ENCODE measurements at places on chromosomes 2 and 18.
A peak's percentile ranks its signal among the peaks of the same experiment; 100 is the strongest.

GRCh38 chr18:70250781-70251180 is 38.1 kb upstream of the SOCS6 start:
- DNase-seq: no peak

- DNase-seq: no peak
Observed at GRCh38 chr2:241924069-241924908, 54.8 kb downstream of the RTP5 start.

DNA sequence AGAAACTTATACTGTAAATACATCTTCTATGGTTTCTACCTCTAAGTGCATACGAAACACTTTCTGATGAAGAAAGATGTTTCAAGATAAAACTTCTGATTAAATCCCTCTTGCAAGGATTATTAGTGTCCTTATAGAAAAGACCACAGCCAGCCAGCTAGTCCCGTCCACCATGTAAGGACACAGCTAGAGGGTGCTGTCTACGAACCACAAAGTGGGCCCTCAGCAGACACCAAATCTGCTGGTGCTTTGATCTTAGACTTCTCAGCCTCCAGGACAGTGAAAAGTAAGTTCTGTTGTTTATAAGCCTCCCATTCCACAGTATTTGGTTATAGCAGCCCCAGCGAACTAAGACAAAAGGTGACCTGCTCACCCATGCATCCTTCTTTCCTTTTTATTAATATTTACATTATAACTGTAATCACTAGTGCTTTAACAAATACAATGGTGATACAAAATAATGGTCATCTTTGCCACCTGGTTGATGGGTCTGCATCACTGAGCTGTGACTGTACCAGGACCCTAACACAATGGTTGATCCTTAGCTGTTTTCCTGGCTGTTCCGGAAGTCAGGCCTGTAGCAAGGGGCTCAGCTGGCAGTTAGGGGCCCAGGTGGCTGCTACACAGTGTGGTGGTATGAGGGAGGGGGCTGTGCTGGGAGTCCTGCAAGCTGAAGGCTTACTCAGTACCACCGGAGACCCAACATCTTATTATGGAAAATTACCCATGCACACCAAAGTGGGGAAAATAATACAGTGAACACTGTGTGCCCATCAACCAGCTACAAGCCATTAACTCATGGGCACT is 108.5 kb upstream of the SMAD7 start:
- DNase-seq: no peak

- no peak for DNase-seq
Observed at GRCh38 chr2:64350996-64351395, 103.0 kb upstream of the LGALSL start.

GRCh38 chr18:22185771-22186386 is 16.5 kb downstream of the GATA6 start:
- no peak for DNase-seq

- DNase-seq: peak; percentile 44
Observed at GRCh38 chr18:48441405-48441881, 32.3 kb upstream of the ZBTB7C start.

DNA sequence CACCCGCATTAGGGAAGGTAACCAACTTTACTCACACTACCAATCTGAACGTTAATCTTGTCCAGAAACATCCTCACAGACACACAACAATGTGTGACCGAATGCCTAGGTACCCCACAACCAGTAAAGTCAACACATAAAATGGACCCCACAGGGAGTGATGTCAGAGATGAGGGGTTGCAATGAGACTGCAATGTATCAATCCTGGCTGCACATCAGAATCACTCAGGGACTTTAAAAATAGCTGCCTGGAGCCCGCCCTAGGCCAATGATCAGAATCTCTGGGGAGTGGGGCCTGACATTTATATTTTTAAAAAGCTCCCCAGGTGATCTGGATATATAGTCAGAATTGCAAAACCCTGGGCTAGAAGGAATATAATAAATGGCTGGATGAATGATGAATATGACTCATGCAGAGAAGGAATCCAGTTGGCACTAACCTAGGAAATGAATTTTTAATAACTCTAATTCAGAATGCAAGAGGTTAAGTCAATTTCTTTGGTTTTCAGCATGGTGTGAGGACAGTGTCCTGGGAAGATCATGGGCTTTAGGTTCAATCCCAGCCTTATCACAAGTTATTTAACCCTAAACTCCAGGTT is 92.8 kb downstream of the COLEC12 start:
- DNase-seq: no peak

DNA sequence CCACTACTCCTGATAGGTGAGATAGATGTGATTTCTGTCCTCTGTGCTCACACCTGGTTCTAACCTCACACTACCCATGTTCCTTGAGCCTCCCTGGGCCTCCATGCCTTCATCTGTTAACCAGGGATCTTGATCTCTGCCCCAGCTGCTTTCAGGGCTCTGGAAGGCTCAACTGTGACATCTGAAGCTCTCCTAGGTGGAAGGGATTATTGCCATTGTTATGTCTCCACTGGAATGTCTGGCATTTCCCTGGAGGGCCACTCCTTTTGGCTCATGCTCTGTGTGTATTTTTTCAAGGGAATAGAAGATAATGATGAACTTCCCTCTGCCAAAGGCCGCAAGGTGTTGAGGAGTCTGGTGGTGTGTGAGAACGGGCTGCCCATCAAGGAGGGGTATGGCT is 41.2 kb downstream of the PCARE start:
- peak; percentile 65 for DNase-seq

DNA sequence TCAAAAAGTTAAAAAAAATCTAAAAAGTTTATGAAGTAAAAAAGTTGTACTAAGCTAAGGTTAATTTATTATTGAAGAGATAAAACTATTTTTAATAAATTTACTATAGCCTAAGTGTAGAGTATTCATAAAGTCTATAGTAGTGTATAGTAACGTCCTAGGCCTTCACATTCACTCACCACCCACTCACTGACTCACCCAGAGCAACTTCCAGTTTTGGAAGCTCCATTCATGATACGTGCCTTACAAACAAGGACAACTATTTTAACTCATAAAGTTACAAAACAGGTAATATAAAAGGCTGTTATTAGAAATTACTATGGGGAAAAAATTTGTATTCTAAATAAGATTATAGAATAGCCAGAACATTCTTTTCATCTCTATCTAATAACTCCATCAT is 158.9 kb upstream of the FN1 start:
- DNase-seq: peak; percentile 49

GRCh38 chr2:186732843-186733242 is 39.0 kb downstream of the FAM171B start:
- no peak for DNase-seq

Measured in fibroblast of skin of back (primary cell).